Right cardiac atrium (tissue), 5 donors: ENCODE measurements at places on chromosomes 4 and X. TPM values are rescaled to one million over a fixed set of nuclear protein-coding genes. Genes with fewer than 3 reads are reported as not detected.

DNA sequence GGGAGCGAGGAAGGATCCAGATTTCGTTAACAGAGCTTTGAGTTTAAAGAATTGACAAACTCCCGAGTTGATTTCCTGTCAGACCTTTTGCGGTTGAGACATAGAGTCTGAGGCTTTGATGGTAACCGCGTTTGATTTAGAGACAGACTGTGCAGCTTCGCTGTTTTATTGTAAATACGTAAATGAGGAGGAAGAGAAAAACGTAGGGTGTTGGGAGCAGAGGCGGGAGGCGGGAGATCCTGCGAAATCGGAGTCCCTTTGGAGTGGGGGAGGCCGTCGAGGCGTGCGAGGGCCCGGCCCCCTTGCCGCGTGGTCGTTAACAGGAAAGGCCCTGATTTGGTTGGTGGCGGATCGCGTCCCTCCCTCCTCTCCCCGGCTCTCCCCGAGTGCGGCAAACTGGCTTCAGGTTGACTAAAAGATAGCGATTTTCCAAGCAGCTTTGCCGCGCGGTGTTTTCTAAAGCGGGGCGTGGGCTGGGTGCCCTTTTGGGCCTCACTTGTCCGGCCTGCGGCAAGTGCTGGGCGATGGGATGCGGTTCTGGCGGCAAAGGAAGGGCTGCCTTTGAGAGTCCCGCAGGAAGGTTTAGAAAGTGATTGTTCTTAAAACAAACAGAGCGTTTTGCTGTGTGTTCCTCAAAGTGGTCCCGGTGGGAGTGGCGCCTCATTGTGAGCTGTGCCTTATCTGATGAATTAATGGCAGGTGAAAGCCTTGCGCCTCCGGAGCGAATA, 857 bp downstream of the SCML1 start:
- DNase-seq = peak; percentile 58

DNA sequence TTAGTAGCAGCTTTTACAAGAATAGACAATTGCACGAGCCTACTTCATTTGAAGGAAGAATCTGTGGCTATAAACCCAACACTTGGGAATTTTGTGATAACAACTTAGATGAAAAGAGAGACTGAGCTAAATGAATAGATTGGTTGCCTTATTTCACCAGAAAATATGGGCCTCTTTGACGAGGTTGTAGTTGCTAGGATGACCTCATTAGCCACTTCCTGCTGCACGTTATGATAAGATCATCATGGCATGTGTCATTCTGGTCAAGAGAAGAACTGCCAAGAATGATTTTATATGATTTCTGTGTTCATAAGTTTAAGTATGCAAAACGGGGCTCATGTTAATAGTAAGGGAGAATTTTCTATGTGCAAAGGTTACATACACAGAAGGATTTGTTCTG, 321.9 kb upstream of the GIMD1 start:
- no peak for DNase-seq

Gene TNIP3
- not detected for polyA plus RNA-seq

DNA sequence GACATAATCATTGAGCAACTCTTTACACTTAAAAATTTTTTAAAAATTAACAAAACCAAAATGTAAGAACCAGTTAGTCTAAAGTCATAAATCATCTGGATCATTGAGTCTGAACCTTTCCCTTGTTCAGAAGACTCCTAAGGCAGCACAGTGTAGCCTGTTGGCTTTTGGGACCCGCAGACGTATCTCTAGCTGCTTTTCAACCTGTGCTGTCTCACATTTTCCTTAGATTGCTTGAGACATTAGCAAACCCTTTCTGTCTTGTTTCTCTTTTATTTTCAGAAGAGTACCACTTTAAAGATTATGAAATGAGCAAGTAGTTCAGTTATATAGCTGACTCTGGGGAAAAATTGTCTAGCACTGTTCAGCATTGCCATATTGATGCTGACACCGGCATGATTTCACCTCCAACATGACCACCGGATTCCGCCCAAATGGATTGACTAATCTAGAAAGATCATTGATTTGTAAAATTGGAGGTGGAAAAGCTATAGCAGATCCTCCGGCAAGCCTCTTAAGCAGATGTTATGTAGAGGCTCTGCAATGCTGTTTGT, 8.9 kb downstream of the TCEANC start:
- DNase-seq = no peak

- DNase-seq = no peak
Measured at GRCh38 chr4:16417198-16417597, 190.9 kb upstream of the TAPT1 start.

DNA sequence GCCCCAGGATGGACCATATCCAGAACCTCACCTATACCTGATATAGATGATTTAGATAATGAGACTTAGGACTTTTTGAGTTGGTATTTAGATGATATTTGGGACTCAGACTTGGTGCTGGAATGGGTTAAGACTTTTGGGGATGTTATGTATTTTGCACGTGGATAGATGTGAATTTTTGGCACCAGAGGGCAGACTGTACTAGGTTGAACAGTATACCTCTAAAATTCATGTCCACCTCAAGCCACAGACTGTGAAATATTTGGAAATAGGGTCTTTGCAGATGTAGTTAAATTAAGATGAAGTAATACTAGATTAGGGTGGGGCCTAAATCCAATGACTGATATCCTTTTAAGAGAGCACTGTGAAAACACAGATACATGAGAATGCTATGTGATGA, 15.6 kb downstream of the RBM41 start:
- no peak for DNase-seq

Gene AMMECR1
- 0.77 TPM for polyA plus RNA-seq

GRCh38 chr4:38539501-38539900, 124.5 kb upstream of the KLF3 start:
- no peak for DNase-seq

GRCh38 chr4:95106408-95106928, 348.7 kb downstream of the BMPR1B start:
- DNase-seq = no peak

- no peak for DNase-seq
Measured at GRCh38 chrX:137982472-137983172, 416.7 kb downstream of the ZIC3 start.

Gene HTN3
- not detected for polyA plus RNA-seq

GRCh38 chr4:108172753-108173598, 4.2 kb upstream of the LEF1 start:
- peak; percentile 63 for DNase-seq

DNA sequence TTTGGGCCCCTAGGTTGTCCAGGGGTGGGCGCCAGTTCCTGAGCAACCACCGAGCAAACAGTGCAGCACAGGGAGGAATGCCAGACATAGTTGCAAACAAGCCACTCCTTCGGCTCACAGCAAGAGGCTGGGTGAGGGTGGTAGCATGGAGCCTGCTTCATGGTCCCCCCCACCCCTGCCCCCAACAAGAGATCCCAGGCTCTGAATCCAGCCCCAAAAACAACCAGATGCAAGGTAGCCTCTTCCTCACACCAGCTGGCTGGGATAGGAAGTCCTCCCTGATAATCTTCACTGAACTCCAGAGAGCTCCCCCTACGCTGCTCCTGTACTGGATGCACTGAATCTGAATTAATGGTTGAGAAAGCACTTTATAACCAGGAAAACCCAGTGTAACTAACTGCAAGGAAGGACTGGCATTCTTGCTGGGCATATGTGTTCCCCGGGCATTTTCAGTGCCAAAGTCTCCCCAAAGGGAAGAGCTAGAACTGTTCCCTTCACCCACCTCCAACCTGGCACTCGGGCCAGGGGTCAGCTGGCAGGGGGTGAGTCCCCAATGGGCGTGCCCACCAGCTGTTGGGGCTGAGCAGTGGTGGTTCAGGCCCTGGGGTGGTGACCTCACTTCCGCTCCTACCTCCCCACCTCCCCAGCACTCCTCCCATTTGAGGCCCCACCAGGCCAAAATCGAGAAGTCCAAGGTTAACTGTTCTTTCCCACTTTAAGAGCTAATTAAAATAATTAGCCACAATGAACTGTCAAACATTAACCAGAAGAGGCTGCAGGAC, 1.5 kb downstream of the ELF4 start:
- DNase-seq = peak; percentile 70

DNA sequence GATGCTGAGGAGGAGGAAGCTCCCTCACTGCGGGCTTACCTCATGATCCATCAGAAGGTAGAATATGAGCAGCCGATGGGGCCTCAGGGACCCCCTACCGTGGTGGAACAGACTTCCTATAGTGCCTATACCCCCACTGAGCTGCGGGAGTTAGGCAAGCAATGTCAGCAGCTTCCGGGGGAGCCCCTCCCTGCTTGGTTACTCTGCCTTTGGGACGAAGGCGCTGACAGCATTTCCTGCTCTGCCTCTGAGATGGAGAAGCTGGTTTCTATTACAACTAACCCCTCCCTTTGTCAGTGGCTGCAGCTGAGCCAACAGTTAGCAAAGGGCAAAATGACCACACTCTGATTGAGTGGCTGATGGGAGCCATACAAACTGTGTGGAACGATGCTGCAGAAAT, 430.7 kb downstream of the IDS start:
- peak; percentile 84 for DNase-seq

Gene TKTL2
- not detected for polyA plus RNA-seq

Gene CPE
- 68.2 TPM for polyA plus RNA-seq

Gene TASL
- 0.11 TPM for polyA plus RNA-seq

Gene TCEAL5
- polyA plus RNA-seq = 0.81 TPM

GRCh38 chr4:146134761-146135445, 40.6 kb upstream of the LSM6 start:
- DNase-seq = peak; percentile 70

DNA sequence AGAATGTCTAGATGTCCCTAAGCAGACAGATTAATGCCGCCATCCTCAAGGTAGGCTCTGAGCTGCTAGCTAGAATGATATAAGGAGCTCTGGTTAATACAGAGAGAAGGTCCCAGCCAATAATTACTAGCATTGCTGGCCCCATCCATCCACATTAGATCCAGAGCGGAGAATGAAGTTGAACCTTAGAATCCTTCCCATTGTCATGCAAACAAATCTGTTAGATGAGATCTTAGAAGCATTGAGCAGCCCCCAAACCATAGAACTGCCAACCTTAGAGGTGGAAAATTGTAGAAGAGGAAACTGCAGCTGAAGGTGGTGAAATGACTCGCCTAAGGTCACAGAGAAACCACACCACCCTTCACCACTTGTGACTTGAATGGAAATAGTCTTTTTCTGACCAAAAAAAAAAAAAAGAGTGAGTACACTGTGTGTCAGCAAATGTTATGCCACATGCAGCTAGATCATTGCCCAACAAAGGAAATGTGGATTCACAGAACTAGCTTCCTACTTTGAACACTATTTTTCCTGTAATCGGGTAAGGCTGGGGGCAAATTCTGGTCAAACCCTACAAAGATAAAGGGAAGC, 162.1 kb downstream of the SMIM20 start:
- DNase-seq = no peak

- DNase-seq = no peak
Measured at GRCh38 chr4:56806666-56807065, 14.8 kb downstream of the SPINK2 start.

Gene ETDB
- polyA plus RNA-seq = not detected

Gene CT83
- polyA plus RNA-seq = not detected

Gene RIBC1
- 1.1 TPM for polyA plus RNA-seq

- no peak for DNase-seq
Measured at GRCh38 chr4:147550626-147551246, 66.5 kb upstream of the TMEM184C start.
